ENCODE measurements at places on chromosomes 7 and 10.

GRCh38 chr10:72334825-72335393 is 19.8 kb downstream of the DNAJB12 start:
- peak; percentile 92 for DNase-seq

GRCh38 chr7:141945356-141945755 is 1.4 kb downstream of the CLEC5A start:
- DNase-seq, result no peak

DNA sequence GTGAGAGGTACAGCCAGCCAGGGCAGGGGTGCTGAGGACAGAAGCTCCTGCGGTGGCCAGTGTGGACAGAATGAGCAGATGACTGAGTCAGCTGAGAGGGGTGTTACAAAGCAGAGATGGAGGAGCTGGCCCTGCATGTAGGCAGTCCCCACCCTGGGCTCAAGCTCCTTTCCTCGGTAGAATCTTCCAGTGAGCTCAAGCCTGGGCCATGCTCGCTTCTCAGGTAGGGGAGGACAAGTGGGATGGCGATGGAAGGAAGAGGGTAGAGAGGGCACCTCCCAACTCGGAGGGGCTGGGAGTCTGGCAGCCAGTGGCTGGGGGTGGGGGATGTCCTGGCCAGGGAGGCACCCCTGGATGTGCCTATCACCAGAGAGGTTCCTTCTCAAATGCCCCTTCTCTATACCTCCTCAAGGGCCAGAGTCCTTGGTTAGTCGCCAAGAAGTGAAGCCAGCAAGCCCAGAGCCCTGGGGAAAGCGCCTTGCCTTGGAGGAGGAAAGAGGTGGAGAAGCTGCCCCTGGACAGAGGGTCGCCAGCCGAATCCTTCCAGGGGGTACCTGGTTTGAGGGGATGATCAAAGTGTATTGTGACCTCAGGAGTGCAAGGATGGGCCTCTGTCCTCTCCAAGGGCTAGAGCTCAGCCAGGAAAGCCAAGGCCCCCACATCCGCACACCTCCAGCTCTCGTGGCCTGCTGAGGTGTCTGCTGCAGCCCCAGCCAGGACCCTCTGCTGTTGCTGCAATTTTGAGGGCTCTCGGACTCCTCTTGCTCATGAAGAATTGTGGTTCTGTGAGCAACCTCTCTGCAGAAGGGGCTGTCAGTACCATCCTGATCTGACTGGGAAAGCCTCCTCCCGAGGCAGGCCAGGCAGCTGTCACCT is 88.6 kb upstream of the MACROH2A2 start:
- no peak for DNase-seq

DNA sequence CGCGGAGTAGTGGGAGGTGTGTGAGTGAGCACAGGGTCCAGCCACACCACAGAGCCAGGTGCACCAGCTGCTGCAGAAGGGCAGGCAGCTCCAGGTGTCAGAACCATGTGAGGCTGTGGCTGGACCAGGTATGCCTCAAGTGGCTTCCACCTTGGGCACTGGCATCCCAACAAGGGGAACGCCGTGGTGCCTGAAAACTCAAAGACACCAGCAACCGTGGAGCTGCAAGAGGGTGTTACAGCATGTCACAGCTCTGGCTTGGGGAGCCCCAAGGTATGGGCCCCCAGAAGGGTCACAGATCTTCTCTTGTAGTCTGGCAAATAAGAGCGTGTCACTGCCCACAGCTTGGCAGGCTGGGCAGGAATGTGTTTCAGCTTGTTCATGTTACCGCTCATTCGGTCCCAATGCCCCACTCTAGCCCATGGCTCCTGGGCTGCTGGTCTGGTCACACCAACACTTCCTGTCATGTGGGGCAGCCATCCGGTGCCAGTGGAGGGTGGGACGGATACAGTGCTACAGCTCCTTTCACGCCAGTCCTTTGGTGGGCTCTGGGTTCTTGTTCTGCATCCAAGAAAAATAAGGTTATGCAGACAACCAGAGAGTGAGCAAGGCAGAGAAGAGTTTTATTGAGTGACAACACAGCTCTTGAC is 29.8 kb downstream of the STRA8 start:
- DNase-seq, result no peak

DNA sequence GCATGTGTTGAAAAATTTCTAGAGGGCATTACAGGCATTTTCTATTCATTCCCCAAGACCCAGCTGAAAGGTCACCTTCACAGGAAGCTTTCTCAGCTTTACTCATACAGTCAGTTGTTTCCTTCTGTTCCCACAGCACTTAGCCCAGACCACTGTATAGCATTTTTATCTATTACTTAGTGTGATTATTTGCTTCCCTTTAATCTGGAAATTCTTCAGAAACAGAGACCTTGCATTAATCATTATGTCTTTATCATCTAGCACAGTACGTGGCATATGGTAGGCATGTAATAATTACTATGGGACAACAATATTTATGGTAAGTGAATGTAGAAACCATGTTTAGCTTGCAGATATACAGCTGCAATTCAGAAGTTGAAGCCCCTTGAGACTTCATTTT is 38.2 kb upstream of the CDK6 start:
- no peak for DNase-seq
